ENCODE measurements at places on chromosomes 7 and 10.

DNA sequence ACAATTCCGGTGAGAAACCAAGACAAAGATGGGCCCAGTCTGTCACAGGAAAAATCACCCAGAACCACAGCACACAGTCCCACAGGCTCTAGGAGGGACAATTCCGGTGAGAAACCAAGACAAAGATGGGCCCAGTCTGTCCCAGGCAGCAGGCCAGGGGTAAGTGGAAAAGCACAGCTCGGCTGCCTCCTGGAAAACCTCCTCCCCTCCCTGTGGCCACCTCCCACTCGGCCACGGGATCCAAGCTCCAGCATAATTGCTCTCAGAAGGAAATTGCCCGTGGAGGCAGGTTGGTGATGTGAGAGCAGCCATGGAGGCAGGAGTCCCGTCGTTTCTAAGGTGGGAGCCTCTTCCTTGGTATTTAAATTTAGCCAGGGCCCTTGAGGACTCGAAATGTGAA, 95.7 kb downstream of the PLXNA4 start:
- DNase-seq = no peak

GRCh38 chr7:138299066-138299465, 161.0 kb upstream of the TRIM24 start:
- no peak for DNase-seq

GRCh38 chr10:94192974-94193373, 169.8 kb downstream of the NOC3L start:
- no peak for DNase-seq

GRCh38 chr7:92177362-92177761, 1.6 kb downstream of the LRRD1 start:
- DNase-seq = no peak

DNA sequence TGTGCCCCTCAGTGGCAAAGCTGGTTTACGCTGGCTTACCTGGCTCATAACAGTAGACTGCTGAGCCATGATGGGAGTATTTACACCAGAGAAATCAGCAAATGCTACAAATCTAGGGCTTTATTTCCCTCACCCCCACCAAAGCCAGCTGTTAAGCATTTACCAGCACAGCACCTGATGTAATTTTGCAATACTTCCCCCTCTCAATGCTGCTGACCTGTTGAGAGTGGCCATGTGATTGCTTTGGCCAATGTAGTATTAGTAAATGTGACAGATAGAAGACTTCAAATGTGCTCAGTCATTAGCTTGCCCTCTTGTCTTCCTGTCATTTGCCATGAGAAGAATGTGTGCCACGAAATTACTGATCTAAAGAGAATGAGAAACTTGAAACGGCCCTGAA, 46.6 kb downstream of the HERPUD2 start:
- no peak for DNase-seq

DNA sequence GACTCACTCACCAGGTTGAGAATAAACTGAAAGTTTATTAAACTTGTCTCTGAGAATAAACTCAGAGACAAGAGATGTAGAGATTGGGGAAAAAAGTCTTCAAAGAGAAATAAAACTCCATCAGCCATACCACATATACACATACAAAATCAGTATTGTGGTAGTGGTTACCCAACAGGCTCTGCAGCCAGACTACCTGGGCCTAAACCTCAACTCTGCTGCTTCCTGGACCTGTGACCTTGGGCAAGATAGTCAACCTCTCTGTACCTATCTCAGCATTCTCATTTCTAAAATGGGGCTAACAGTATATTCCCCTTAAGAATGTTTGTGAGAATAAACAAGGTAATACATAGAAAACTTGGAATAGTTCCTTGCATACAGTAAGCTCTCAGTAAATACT, 15.3 kb downstream of the TPK1 start:
- no peak for DNase-seq

DNA sequence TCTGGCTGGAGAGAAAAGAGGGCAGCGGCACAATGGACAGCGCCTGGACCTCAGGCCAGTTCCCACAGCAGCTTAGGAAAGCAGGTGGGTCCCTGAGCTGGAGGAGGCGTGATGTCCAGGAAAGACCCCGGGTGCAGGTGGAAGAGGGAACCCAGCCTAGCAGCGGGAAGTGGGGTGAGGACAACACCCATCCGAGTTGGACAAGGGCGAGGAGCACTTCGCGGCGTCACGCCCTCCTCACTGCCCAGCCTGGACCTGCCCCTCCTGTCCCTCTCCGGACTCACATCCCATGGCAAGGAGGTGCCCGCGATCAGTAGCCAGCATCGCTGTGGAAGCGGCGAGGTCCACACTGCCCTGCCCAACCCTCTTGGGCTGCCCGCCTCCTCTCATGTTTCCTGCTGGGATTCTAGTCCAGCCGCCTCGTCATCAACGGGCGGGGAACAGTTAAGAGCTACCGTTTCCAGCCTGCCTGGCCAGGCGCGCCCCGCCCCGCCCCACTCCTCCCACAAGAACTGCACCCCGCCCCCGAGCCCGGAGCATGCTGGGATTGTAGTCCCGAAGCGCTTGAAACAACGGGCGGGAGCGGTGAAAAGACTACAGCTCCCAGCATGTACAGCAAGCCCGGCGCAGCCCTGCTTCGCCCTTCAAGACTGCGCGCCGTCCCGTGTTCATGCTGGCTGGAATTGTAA, 930.6 kb upstream of the ZNF722 start:
- DNase-seq = no peak

DNA sequence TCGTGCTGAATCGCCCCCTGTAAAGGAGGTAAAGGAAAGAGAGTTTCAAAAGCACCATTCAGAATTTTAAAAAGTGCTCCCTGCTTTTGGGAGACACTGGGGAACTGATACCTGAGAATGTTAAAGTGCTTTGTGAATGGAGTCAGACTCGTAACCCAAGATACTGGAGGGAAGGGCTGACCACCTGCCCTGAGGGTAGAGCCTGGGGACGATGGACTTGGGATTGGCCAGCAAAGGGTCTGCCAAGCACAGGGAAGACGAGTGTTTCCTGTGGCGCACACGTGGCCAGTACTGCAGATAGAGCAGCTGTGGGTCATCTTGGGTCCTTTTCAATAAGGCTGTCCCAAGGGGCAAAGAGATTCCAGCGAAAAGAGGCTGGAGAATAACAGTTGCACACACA, 1284.1 kb upstream of the AUTS2 start:
- DNase-seq = no peak

GRCh38 chr10:34555653-34556052, 259.4 kb downstream of the PARD3 start:
- DNase-seq = no peak

GRCh38 chr10:93947524-93947923, 46.2 kb upstream of the PLCE1 start:
- no peak for DNase-seq
